ENCODE measurements at places on chromosomes 6 and 20.

DNA sequence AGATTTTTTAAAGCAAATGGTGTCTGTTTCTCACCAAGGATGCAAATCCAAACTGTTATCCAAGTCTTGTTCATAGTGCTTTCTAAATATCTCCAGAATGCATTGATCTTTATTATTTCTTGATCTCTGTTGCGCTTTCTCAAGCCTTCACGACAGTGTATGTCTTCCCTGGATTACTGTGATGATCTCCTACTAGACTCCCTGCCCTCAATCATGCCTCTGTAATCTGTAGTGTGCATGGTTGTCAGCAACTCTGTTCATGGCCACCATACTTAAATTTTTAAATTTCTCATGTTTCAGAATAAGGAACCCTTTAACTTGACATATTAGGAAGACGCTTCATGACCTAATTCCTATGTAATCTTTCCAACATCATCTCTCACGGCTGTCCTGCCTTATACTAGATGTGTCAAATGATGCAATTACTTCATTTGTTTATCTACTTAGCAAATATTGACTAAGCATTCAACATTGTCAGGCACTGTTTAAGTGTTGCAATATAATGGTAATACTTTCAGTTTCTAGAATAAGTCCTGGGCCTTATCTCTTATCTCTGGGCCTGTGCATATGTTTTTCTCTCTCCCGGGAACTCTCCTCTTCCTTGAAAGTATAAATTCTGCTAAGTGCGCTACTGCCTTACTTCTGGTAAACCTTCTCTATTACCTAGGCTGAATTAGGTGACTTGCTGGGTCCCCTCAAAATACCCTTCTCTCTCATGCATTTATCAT, 25.6 kb upstream of the AHI1 start:
- no peak for DNase-seq

DNA sequence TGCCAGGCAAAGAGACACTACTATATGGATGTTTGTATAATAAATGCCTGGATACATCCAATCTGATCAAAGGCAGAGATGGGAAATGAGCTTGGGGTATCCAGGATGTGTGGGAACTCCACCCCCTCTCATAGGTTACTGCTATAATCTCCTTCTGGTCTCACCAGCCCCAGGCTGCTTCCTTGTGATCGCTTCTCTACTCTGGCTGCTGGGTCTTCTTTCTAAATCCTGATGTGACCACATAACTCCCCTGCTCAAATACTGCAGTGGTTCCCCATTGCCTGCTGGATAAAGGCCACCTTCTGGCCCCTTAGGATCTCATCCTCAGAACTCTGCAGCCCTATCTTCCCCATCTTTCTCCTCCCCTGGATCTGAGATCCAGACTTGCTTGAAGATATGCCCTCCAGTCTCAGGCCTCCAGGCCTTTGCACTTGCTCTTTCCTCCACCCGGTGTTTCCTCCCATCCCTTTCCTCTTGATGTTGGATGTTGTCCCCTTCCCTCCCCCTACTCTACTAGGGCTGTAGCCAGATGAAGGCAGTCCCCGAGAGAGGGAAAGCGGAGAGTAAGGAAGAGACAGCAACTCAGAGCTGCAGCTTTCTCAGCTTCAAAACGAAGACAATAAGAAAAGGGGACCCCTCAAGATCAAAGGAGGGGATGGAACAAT, 828 bp upstream of the XKR7 start:
- DNase-seq, result no peak

GRCh38 chr6:15417811-15418210, 171.9 kb downstream of the JARID2 start:
- DNase-seq, result no peak

GRCh38 chr6:163634211-163635171, 220.0 kb downstream of the QKI start:
- DNase-seq, result no peak

- no peak for DNase-seq
Observed at GRCh38 chr20:53923566-53924369, 146.6 kb downstream of the BCAS1 start.

- DNase-seq, result no peak
Observed at GRCh38 chr20:16942756-16943155, 194.6 kb downstream of the OTOR start.

- no peak for DNase-seq
Observed at GRCh38 chr6:51396583-51396982, 577.9 kb downstream of the TFAP2B start.
